ENCODE measurements at places on chromosomes 4 and X.

- no peak for DNase-seq
Measured at GRCh38 chr4:73589887-73590801, 30.1 kb downstream of the RASSF6 start.

GRCh38 chr4:92387459-92388069 is 83.8 kb downstream of the GRID2 start:
- DNase-seq = no peak

DNA sequence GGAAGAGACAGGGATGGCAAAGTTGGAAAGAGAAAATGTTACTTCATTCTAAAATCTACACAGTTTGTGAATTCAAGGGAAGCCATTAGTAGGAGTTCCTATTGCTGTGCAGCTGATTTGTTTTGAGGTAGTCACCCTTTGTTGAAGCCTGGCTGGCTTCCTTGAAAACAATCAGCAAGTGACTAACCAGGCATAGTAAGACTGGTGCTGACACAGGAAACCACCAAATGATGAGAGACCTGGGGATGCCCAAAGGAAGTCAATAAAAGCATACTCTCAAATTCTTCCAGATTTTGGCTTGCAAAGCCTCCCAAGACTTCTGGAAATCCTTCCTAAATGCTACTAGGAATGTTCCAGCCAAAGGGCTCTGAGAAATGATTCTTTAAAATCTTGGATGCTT is 23.9 kb upstream of the PRDM8 start:
- peak; percentile 39 for DNase-seq

DNA sequence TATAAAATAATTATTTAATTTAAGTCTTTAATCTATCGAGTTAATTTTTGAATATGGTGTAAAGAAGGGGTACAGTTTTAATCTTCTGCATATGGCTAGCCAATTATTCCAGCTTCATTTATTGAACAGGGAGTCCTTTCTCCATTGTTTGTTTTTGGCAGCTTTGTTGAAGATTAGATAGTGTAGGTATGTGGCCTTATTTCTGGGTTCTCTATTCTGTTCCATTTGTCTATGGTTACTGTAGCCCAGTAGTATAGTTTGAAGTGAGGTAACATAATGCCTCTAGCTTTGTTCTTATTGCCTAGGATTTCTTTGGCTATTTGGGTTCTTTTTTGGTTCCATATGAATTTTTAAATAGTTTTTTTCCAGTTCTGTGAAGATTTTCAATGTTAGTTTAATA is 48.3 kb downstream of the EMCN start:
- no peak for DNase-seq

DNA sequence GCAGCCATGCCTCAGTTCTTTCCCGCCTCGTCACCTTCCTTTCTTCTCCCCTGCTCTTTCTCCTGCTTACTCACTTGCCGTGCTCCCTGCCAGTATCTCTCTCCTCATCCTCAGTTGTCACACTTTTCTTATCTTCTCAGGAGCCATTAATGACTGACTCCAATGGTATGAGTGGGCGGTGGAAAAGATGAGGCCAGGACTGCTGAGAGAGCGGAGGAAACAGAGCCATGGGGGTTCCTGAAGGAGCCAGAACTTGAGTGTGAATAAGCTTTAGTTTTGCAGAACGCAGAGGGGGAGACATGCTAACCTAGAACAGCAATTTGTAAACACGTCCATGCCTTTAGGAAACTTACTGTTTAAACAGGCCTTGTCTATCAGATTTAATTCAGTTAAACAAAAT is 126.5 kb downstream of the CHIC2 start:
- no peak for DNase-seq

- DNase-seq = no peak
Measured at GRCh38 chr4:119550857-119551532, 77.6 kb downstream of the PDE5A start.

DNA sequence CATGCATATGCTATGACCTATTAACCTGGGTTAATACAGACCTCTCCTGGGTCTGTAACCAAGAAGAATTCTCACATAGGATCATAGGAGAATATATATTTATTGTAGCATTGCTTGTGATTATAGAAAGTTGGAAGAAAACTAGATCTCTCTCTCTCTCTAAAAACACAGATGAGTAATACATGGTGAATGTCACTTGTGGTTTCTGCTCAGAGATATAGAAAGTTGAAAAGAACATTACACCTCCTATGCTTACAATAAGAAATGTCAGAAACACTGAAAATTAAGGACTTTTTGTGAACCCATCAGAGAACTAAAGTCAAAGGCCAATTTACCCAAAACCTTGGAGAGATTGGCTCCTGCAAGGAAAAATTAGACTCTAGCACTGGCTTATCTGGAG is 1389.5 kb downstream of the FAM133A start:
- no peak for DNase-seq

DNA sequence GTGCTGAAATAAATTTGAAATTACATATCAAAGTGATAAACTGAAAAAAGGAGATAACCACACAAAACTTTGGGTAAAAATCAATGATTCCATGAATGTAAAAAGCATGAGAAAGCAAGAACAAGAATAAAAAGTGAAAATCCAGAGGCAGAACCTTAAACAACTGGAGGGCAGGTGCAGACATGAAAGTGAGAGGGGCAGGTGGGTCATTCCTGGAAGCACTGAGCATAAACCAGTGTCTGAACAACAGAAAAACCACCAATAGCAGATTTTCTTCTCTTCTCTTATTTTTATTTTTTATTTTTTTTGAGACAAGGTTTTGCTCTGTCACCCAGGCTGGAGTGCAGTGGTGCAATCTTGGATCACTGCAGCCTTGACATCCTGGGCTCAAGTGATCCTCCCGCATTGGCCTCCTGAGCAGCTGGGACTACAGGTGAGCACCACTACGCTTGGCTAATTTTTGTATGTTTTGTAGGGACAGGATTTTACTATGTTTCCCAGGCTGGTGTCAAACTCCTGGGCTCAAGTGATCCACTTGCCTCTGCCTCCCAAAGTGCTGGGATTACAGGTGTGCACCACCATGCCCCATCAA is 46.8 kb upstream of the GPR78 start:
- DNase-seq = no peak

DNA sequence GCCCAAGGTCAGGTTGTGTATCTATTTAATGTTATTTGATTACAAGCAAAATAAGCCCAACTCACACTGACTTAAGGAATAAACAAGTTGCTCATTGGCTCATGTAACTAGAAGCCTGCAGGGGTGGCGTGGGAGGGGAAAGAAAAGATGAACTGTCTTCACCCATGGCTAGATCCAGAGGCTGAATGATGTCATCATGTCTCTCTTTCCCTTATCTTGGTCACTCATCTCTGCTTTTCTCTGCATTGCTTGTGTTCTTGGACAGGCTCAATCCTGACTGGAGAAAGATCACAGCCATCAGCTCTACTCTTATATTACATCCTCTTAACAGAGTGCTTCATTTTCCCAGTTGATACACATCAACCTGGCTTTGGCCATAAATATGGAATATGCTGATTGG is 290.0 kb upstream of the DIAPH2 start:
- DNase-seq = no peak

- no peak for DNase-seq
Measured at GRCh38 chr4:173332021-173332487, 2.1 kb downstream of the HMGB2 start.

- DNase-seq = no peak
Measured at GRCh38 chr4:55636656-55636999, 530 bp upstream of the NMU start.

DNA sequence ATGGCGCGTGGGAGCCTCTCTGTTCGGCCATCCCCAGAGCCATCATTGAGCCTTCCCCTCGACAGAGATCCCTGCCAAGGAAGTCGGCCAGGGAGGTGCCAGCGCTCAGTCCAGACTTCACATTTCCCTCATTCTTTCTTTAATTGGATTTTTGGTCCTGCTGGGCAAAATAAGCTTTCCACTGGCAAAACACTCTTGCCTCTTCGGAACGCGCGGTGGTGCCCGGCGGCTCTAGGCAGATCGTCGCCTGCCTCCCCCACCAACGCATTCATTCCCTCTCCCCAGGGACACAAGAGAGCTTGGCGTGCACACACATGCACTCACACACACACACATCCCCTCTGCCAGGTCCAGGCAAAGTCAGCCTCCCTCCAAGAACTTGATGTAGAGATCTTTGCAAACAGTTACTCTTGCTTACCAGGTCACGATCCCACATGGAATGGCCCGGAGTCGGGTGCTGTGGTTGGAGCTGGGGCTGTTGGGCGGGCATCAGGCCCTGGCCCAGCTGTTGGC is 257.1 kb downstream of the BCOR start:
- no peak for DNase-seq

DNA sequence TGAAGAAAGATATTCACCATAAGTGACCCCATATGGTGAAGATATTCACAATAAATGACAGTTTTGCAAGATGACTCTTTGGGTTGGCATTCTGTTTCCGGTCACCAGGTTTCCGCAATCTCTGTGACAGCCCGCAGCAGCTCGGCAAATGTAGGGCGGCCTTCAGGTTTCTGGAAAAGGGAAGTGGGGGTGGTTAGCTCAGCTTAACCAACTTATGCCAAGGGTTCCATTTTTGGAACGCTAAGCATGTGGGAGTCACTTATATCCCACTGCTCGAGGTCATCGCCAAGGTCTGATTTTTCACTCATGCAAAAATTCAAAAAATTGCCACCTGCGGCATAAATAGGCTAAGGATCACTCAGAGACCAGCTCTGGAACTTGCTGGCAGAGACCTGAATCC is 51.0 kb downstream of the NIPAL1 start:
- DNase-seq = no peak

GRCh38 chr4:135185256-135185655 is 983.7 kb upstream of the PABPC4L start:
- no peak for DNase-seq

DNA sequence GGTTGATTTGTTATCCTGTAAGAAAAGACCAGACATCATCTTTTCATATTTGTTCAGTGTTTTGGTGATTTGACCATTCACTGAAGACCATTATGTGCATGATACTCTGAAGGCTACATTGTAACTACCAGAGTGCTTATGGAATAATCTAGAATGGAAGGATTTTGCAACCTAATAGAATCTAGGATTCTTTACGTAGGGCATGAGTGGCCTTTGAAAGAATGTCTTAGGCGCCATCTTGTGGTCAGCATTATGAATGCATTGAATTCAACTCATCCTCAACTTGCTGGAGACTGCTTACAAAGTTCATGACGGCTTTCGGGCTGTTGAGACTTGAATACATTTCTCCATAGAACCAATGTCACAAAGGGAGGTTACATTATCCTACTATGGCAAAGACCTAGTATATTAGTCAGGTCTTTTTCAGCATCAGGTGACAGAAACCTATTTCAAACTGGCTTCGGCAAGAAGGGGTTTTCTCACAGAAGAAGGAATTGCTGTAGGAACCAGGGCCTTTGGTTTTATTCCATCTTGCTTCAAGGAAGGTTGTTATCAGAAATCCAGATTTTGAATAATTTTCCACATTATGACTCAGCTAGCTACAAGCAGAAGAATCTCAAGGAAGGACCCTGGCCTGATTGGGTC is 104.1 kb downstream of the GPAT3 start:
- DNase-seq = peak; percentile 39

GRCh38 chr4:74235135-74235534 is 73.1 kb upstream of the EPGN start:
- DNase-seq = no peak

DNA sequence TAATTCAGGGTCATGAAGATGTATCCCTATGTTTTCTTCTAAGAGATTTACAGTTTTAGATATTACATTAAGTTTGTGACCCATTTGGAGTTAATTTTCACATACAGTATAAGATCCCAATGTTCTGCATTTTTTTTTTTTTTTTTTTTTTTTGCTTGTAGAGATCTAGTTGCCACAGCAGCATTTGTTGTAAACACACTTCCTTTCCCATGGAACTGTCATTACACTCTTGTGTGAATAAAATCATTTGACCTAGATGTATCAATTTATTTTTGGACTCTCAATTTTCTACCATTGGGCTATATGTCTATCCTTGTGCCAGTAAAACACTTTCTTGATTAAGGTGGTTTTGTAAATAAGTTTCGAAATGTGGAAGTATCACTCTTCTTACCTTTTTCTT is 1107.2 kb downstream of the TECRL start:
- no peak for DNase-seq

- DNase-seq = no peak
Measured at GRCh38 chr4:18127030-18127429, 105.5 kb upstream of the LCORL start.

DNA sequence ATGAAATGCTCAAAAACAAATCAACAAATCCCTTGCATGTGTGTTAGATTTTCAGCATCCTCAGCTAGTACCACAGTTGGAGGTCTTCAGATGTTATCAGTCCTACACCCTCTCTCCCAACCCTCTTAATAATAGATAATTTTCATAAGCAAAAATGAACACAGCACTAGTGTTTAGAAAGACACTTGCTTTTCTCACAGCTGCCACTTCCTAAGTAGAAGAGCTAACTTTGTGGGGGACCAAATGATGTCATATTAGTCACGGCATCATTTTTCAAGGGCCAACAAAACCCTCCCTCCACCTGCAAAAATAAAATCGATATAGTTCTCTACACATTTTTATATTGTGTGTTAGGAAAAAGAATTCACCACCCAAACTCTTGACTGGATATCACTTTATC is 163.5 kb upstream of the GYPA start:
- DNase-seq = no peak

DNA sequence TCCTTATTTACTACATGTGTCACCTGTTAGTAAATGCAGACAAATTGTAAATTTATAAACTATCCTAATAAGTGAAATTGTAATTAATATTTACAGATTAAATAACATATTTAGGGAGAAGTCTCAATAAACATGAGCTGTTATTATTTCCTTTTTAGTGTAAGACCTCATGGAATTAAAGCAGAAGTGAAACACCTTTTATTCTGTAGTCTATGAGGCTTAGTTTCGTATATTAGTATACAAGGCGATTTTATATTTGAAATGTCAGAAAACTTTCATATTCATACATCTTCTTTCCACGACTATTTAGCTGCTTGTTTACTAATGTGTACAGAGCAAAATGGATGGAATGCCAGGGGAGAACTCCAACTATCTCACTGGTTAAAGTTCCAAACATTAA is 414.4 kb downstream of the ARHGAP24 start:
- DNase-seq = no peak

DNA sequence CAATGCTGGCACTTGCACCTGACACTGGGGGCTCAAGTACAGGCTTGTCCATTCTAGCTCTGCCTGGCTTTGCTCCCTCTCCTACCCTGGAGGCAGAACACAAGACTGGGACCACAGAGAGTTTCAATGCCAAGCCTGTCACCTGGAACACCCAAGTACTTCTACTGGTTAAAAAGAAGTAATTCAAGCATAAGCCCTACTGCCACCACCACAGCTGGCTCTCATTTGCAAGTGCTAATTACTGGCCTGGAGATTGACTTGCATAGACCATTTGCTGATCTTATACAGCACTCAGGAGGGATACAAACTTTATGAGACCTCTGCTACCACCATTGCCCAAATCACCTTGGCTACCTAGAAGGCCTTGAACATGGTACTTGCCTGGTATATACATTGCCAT is 1550.9 kb downstream of the C4orf33 start:
- DNase-seq = no peak

GRCh38 chr4:114091546-114091945 is 112.1 kb upstream of the ARSJ start:
- DNase-seq = no peak

GRCh38 chr4:11640584-11640983 is 211.9 kb upstream of the HS3ST1 start:
- DNase-seq = no peak

GRCh38 chr4:159292137-159292896 is 189.4 kb downstream of the RAPGEF2 start:
- DNase-seq = no peak
